ENCODE measurements at places on chromosomes 16 and 17. TPM values are rescaled to one million over a fixed set of nuclear protein-coding genes. Genes with fewer than 3 reads are reported as not detected.

The TPSD1 gene
- not detected for total RNA-seq

The MVD gene
- total RNA-seq = 82.2 TPM

The PRDM7 gene
- total RNA-seq = not detected

The RGS9 gene
- 13.4 TPM for total RNA-seq

The PIPOX gene
- total RNA-seq = 3.6 TPM

- DNase-seq = no peak
Measured at GRCh38 chr17:45838751-45839295, 5.9 kb upstream of the SPPL2C start.

- DNase-seq = no peak
Measured at GRCh38 chr16:77674888-77675287, 47.4 kb upstream of the NUDT7 start.

- no peak for DNase-seq
Measured at GRCh38 chr16:12317856-12318537, 341.5 kb downstream of the SNX29 start.

DNA sequence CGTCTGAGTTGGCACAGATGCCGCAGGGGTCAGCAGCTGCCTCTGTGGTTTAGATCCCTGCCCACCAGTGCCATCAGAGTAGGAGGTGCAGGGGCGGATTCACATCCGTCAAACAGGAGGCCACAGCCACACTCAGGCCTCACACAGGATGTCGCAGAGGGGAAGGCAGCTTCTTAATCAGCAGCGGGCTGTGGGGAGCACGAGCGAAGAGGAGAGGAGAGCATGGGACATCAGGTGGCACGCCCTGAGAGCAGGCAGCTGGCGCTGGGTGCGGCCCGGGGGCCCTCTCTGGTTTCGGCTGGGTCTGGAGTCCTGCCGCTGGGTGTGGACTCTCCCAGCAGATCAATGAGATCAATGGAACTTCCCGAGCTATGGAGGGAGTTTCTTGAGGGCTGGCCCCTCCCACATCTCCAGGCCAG, 9.6 kb downstream of the LLGL2 start:
- no peak for DNase-seq

GRCh38 chr17:36851250-36851649, 86.0 kb upstream of the LHX1 start:
- no peak for DNase-seq

Data from Karpas-422 (cell line).